Epithelial cell of proximal tubule (primary cell): ENCODE measurements at places on chromosomes 13 and 19. TPM values are rescaled to one million over a fixed set of nuclear protein-coding genes. Genes with fewer than 3 reads are reported as not detected.

The ADAT3 gene
- 10.3 and 12.6 TPM in 2 replicates for total RNA-seq

The MYADM gene
- total RNA-seq, result 48.7 and 59.5 TPM in 2 replicates

The CFD gene
- 3.2 and 5.2 TPM in 2 replicates for total RNA-seq

The SMIM44 gene
- 1.0 TPM in 1 of 2 replicates, not detected in the other for total RNA-seq

The KLC3 gene
- total RNA-seq, result 4.0 and 7.8 TPM in 2 replicates

The ZNF791 gene
- total RNA-seq, result 4.1 and 5.5 TPM in 2 replicates

The PPM1N gene
- total RNA-seq, result 0.17 TPM in 1 of 2 replicates, not detected in the other

The C13orf42 gene
- not detected in 2 replicates for total RNA-seq

The LENG1 gene
- 6.7 and 11.5 TPM in 2 replicates for total RNA-seq
